NCI-H2227 treated with DMSO at 0.1 percent for 48 hours (cell line): ENCODE measurements at places on chromosomes 16 and 17.

DNA sequence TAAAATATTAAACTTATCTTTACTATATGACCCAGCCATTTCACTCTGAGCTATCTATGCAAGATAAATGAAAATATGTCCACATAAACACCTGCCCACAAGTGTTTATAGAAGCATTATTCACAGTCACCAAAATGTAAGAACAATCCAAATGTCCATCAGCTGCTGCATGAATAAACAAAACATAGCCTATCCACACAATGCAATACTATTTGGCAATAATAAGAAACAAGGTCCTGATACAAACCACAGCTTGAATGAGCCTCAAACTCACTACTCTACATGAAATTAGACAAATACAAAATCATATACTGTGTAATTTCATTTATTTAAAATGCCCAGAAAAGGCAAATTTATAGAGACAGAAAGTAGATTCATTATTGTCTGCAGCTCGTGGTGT, 355.1 kb downstream of the CDH8 start:
- no peak for DNase-seq

DNA sequence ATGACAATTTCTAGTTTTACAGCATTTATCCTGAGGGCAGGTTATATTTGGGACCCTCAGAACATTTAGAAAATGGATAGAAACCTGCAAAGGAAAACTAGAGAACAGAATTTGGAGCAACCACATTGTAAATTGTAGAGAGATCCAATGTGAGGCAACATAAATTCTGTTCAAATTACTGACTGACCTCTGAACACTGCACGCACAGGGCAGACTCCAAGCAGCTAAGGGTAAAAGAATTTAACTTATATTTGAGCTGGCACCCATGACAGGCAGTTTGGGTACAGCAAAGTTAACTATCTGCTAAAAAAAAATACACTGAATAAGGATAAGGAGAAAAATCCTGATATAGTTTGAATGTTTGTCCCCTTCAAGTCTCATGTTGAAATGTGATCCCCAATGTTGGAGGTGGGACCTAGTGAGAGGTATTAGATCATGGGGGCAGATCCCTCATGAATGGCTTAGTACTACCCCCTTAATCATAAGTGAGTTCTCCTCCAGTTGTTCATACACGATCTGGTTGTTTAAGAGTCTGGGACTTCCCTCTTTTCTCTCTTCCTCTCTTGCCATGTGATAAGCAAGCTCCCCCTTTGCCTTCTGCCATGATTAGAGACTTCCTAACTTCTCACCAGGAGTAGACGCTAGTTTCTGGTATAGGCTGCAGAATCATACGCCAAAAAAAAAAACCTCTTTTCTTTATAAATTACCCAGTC, 75.7 kb downstream of the FBXL20 start:
- DNase-seq, result no peak

- no peak for DNase-seq
Observed at GRCh38 chr17:30808785-30809286, 15.7 kb downstream of the CRLF3 start.

DNA sequence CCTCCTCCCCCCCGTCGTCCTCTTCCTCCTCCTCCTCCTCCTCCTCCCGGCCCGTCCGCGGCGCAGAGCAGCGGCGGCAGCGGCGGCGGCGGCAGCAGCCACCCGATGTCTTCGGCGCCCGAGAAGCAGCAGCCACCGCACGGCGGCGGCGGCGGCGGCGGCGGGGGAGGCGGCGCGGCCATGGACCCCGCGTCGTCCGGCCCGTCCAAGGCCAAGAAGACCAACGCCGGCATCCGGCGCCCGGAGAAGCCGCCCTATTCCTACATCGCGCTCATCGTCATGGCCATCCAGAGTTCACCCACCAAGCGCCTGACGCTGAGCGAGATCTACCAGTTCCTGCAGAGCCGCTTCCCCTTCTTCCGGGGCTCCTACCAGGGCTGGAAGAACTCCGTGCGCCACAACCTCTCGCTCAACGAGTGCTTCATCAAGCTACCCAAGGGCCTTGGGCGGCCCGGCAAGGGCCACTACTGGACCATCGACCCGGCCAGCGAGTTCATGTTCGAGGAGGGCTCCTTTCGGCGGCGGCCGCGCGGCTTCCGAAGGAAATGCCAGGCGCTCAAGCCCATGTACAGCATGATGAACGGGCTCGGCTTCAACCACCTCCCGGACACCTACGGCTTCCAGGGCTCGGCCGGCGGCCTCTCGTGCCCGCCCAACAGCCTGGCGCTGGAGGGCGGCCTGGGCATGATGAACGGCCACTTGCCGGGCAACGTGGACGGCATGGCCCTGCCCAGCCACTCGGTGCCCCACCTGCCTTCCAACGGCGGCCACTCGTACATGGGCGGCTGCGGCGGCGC, at the start of gene FOXF1:
FOXF1 (plus strand) TSS at position 63 of the 797 bp plus-strand sequence; CDS start at position 106, 43 bp downstream.
- DNase-seq, result no peak

DNA sequence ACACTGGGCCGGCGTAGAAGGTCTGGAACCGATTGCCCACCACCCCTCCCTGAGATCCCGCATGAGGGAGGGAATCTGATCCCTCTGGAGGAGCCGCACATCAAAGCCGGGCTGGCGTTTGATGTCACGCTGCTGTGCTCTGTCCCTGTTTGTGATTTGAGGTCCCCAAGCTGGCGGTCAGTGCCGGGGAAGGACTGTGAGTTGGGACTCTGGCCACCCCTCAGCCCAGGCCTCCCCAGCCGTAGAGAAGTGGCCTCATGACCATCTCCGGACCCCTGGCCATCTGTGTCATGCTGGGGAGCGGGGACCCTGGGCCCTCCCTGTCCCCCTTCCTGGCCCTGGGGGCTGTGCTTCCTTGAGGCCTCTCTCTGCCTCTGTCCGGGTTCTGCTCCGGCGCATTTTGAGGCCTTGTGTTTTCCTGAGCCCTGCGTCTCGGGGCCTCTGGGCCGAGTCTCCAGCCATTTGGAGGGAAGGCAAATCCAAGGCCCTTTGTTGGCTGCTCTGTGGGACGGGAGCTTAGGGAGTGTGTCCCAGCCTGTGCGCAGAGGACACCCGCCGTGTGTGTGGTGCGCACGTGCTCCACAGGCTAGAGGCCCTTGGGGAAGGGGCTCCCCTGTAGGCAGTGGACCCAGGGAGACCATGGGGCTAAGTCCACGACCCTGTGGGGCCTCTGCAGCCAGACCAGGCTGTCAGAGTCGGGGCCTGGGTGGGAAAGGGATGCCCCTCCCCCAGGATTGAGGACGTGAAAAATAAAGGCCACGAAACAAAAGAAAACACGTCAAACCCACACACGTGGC, 15.1 kb downstream of the ASPSCR1 start:
- no peak for DNase-seq

- no peak for DNase-seq
Observed at GRCh38 chr16:15507301-15507958, 73.0 kb downstream of the BMERB1 start.

GRCh38 chr16:79938575-79938974, 338.0 kb upstream of the MAF start:
- no peak for DNase-seq
